Kasumi-1 (cell line): ENCODE measurements at places on chromosomes 6 and 20.

GRCh38 chr6:16546861-16547260 is 214.4 kb downstream of the ATXN1 start:
- DNase-seq: no peak

GRCh38 chr20:34876406-34877282 is at the start of gene ACSS2:
Gene ACSS2, plus strand, starts transcription at chr20:34876612. Its CDS starts 34 bp downstream, at chr20:34876646.
- DNase-seq: no peak

- no peak for DNase-seq
Measured at GRCh38 chr6:116974526-116975316, 97.7 kb downstream of the RFX6 start.

DNA sequence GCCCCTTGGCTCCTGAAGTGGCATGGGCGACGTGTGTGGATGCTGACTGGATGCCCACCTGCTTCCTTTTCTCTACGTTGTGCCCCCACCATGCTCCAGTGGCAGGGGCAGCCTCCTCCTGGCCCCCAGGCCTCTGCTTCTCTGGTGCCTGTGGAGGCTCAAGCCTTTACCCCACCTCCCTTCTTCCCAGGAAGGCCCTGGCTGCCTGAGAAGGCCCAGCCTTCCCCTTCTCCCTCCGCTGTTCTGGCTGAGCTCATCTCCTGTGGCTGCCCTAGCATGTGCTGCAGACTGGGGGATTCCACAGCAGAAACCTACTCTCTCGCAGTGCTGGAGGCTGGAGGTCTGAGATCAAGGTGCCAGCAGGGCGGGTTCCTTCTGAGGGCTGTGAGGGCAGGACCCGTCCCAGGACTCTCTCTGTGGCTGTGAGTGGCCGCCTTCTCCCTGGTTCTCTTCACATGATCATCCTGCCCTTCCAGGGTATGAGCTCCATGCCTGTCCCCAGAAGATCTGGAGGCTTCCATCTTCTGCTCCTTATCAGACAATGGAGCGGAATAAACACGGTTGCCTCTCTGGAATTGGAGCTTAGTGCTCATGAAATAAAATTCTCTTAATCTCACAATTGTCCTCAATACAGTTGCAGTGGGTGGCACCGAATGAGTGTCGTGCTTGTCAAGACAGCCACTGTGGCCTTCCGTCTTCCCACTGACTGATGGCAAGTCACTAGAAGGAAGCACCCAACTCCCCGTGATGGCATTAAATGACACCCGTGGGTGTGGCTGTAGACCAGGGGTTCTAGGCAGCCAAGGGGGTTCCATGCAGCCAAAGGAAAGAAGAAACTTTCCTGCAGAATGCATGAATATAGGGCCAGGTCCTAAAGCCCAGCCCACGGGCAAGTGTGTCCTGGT is 25.1 kb downstream of the PHACTR3 start:
- DNase-seq: no peak

- DNase-seq: no peak
Measured at GRCh38 chr6:154651656-154652055, 81.6 kb upstream of the SCAF8 start.

- no peak for DNase-seq
Measured at GRCh38 chr6:9205645-9206044, 770.3 kb upstream of the SLC35B3 start.

DNA sequence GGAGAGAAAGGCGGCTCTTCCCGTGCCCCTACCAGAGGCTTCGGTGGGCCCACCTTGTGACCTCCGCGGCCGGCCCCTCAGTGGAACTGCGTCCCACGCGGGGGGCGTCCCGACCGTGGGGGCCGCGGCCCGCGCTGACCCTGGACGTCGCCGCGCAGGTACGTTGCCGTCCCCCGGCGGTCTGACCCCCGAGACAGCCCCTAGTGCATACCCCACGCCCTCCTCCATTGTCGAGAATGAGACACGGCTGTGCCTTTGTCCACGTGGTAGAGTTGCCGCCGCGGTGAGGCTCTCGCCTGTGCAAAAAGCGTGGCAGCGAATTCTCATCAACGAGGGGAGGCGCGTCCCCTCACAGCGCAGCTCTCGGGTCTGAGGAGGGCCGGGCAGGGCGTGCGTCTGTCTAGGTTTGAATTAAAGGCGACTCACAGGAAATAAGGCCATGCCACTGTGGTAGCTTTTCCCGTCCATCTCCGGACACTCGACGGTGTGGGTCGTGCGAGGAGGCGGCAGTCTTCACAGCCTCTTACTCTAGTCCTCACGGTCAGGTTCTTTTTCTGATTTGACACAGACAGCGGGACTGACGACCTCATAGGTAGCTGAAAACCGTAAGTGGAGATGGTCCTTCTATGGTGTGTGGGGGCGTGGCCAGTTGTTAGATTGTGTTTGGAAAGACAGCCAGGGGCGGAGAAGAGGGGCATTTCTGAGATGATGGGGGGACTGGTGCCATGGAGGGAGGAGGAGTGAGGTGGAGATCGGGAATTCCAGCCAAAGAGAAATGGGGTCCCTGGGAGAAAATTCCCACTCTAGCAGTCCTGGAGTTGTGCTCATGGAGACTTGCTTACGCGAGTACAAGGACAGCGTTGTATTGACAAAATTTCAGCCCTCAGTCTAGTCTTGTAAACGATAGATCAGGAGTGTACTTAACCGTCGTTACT is 580 bp downstream of the NXT1 start:
- DNase-seq: peak; percentile 49

DNA sequence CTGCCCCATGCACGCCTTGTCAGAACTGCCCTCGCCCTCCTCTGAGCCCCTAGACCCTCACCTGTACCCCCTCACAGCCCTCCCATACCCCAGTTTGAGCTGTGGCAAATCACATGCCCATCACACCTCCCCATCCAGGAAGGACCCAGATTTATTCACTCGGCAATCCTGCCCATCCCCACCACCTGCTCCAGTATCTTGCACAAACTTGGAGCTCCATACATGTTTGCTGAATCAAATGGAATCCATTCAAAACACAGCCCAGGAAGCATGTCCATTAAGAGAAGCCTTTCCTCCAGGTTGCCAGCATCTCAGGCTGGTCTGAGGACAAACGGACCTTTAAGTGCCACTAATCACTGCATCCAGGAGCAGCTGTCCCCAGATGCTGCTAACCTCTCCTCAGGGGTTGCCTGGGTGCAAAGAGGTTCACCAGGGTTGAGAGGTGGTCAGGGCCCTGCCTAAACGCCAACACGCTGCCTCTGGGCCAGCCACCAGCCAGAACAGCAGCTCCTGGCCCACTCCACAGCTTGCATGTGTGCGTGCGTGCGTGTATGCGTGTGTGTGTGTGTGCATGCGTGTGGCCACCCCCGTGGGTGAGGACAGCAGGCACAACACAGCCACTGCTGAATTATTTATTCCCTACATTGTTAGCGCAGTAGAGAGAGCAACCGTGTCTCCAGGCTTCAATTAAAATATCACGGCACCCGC is 31.0 kb downstream of the GRM4 start:
- DNase-seq: no peak

- peak; percentile 37 for DNase-seq
Measured at GRCh38 chr6:117906958-117907600, at the start of gene SLC35F1. Gene SLC35F1, plus strand, starts transcription at chr6:117907264.

- no peak for DNase-seq
Measured at GRCh38 chr20:24236201-24236600, 233.2 kb upstream of the SYNDIG1 start.

DNA sequence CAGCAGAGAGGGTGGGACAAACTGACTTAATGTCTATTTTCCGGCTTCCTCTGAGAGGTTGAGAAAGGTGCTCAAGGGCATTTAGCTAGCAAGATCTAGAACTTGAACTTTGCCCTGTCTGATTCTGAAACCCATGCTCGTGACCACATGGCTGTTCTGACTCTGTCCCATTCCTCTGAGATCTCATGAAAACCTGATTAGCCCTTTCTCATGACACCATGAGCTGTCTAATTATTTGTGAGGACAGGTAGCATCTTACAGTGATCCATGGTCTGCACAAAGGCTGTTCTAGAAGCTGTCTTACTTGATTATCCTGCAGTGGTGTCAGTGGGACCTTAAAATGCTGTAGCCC is 89.6 kb upstream of the TOX2 start:
- no peak for DNase-seq

GRCh38 chr20:51640743-51641142 is 98.2 kb upstream of the NFATC2 start:
- DNase-seq: no peak

- DNase-seq: no peak
Measured at GRCh38 chr6:45709781-45710220, 305.9 kb downstream of the CLIC5 start.

- no peak for DNase-seq
Measured at GRCh38 chr6:14051355-14051754, 66.2 kb upstream of the CD83 start.

DNA sequence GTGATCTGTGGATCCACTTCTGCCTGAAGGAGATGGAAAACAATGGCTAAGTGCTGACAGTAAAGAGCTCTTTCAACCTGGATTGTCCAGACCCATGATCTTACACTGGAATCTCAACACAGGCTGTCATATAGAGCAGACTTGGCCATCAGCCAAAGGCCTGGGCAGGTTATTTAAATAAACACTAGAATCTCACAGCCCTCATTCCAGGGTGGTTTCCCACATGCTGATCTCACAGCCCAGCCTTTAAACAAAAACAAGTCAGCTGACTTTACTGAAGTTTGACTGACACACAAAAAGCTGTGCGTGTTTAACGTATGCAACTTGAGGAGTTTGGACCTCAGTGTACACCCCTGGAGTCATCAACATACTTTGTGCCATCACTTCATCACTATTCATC is 28.4 kb downstream of the SYNDIG1 start:
- DNase-seq: no peak
